Left renal cortex interstitium (tissue), 4 donors: ENCODE measurements at places on chromosomes 7 and 10. TPM values are rescaled to one million over a fixed set of nuclear protein-coding genes. Genes with fewer than 3 reads are reported as not detected.

- no peak for DNase-seq
These were observed 25.3 kb upstream of the GIMAP6 start for GRCh38 chr7:150657526-150657925.

- DNase-seq, result no peak
These were observed 272.6 kb downstream of the GATA3 start for GRCh38 chr10:8327140-8327423.

- no peak for DNase-seq
These were observed 36.5 kb downstream of the SH3PXD2A start for GRCh38 chr10:103818765-103819374.

DNA sequence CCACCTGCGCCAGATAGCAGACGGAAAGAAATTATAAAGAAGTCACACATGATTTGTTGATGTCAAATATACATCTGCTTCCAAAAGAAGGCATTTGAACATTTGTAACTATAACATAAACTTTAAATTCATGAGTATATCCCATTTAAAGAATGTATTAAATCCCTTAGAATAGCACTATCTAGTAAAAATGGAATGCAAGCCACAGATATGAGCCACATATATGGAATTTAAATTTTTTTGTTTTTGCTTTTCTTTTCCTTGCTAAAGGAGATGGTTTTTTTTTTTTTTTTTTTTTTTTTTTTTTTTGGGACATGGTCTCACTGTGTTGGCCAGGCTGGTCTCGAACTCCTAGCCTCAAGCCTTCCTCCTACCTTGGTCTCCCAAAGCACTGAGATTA lies 730.8 kb downstream of the PHTF2 start:
- DNase-seq, result no peak

GRCh38 chr10:109820620-109821405 lies 102.5 kb downstream of the XPNPEP1 start:
- DNase-seq, result no peak

DNA sequence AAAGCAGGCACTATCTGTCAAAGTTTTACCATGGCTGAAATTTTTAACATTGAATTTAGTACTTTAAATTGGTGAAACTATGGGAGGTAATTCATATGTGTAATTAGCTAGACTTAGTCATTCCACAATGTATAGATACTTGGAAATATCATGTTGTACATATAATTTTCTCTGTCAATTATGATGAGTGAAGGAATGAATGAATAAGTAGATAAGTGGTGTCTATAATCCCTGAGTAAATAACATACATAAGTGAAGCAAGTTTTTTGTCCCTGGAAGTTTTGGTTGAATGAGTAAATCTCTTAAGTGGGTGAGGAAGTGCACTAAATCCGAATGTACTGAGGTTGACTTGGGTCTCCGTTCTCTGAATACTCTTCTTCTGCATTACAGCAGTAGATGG lies 201.0 kb downstream of the CSTF2T start:
- no peak for DNase-seq

The SCART1 gene
- polyA plus RNA-seq, result 1.0 TPM

The EBLN1 gene
- not detected for polyA plus RNA-seq

- DNase-seq, result no peak
These were observed 117.0 kb downstream of the LHFPL3 start for GRCh38 chr7:104445393-104445792.

The ACTA2 gene
- polyA plus RNA-seq, result 189 TPM

The MDFIC gene
- 31.4 TPM for polyA plus RNA-seq

The MSS51 gene
- polyA plus RNA-seq, result 1.2 TPM

DNA sequence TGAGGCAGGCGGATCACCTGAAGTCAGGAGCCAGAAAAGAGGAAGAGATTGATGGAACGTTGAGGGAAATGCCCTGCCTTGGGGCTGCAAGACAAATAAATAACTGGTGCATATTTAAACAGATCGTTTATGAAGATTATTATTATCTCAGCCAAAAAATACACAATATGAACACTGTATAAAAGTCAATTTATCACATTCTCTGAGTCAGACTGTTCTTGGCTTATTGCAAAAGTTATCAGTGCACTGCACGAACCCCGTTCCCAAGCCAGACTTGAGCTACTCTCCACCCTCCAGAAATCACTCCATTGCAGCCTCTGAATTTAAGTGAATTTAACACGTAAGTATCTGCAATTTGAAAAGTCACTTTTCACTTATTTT lies 1.6 kb downstream of the DNMBP start:
- no peak for DNase-seq

DNA sequence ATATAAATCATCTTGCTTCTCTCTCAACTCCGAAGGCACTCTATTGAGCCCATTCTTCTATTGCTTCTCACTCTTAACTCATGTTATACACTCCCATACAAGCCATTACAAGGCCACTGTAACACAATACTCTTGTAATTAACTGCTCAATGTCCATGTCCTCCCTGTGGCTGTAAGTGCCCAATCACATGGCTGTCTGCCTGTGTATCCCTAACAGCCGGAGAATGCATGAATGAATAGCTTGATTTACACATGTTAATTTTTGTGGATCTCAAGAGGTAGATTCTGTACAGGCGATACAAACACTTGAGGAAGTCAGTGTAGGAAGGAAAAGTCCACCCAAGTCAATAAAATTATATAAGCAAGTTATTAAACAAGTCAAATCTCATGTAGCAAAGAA lies 215.6 kb downstream of the DOCK4 start:
- DNase-seq, result peak; percentile 49

- DNase-seq, result no peak
These were observed 17.1 kb downstream of the ADCY1 start for GRCh38 chr7:45591101-45591906.

DNA sequence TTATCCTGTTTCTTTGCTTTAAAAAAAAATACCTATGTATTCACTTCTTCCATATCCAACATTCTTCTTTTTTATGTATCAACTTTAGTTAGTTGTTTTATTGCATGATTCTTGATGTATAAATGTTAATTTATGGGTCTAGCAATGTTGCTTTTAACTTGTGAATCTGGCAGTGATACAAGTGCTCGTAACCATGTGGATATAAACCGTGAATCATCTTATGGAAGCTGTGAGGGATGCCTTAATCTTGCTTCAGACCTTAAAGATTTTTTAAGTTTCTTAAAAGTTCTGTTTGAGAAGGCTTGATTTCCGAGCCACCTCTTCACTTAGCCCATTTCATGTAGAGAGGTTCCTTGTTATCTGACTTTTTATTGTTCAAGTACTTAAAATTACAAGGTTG lies 25.9 kb downstream of the HELLS start:
- no peak for DNase-seq

The PAX2 gene
- 217 TPM for polyA plus RNA-seq

DNA sequence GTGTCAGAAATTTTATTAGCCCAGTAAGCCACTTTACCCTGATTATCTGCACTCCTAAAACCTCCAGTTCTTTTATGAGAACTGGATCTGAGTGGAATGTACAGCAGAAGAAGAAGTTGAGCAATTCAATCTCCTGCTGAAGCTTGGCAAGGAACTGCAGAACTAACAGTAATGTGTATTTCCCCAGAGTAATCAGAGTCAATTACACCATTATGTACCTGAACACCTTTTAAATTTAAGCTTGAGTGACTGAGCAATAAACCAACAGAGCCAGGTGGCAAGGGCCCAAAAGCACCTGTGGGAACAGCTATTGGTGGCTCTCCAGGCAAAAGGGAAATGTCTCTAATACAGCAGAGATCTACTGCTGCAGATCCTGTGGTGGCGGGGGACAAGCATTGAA lies 40.1 kb upstream of the AKR1C2 start:
- DNase-seq, result no peak

The BTAF1 gene
- polyA plus RNA-seq, result 55.4 TPM

DNA sequence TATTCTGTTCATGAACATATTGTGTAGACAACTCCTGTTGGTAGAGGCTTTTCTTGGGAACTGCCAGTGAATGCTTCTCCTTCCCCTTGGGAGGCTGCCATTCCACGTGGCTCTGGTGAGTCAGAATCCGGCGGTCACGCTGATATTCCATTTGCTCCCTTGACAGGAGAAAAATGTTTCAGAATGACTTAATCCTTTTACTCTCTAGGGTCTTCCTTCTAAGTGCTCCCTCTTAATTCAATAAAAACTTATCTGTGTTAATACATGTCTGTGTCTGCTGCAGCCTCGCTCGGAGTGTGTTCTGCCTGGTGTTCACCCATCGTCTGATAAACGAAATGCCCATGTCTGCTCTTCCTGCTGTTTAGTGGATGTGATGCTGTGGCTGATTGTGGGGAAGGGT lies 278.6 kb downstream of the ARHGAP12 start:
- no peak for DNase-seq

DNA sequence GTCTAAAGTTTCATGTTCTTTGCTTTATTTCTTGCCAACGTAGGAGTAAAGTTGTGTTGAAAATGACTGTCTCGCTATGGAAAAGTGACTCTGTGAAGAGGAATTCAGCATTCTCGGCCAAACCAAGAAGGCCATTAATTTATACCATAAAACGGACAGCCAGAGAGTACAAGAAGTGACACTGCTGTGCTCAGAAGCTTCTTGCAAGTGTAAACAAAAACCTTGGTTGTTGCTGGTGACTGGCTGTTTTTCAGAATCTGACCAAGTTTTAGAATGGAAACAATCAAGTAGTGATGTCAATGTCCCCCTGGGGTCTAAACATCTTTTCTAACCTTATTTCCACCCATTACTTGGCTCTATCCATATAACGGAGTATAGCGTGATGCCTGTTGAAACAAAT lies 201.9 kb downstream of the INHBA start:
- no peak for DNase-seq

GRCh38 chr7:77894574-77895091 lies 96.1 kb downstream of the PHTF2 start:
- no peak for DNase-seq

GRCh38 chr10:130686689-130687300 lies 550.6 kb downstream of the GLRX3 start:
- DNase-seq, result peak; percentile 22

DNA sequence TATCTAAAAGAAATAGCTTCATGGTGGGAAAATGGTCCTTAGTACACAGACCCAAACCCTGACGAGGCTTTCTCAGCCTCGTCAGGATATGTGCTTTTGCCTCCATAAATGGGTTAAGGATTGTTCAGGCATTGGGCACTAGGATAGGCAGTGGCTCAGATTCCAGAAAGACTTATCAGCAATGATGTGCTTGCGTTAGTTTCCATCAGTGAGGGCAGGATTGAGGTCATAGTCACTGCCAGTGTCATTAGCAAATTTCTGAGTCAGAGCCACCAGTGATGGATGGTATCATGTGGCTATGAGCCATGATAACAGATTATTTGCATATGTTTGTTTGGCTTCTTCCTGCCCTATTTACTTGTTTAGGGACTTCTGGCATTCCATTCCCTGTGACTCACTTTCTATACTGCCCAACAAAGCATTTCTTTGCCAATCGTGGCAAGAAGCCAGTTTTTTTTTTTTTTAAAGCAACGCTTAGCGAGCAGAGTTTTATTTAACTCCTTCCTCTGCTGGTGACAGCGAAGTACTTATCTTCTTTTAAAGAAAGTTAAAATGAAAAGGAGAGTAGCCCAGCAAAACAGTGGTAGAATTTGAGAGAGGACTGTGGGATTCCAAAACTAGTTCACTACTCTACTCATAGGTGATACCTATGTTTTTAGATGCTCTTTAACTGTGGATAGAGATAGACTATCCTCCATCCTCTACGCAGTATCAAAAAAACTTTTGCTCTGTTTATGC lies 44.4 kb downstream of the MYPN start:
- no peak for DNase-seq

DNA sequence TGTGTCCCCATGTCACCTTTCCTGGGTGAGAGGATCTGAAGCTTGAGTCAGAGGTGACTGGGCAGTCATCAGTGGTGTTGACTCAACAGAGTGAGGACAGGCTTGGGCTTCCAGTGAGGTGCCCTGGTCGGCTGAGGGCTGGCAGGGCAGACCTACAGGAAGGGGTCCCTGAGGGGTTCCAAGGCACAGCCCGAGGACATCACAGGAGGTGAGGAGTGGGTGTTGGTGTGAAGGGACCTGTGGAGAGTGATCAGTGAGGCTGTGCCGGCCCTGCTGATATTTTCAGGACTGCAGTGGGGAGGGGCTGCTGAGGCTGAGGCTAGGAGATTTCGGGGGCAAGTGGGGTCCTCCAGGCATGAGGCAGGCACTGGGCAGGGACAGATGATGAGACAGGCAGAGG lies 545.5 kb downstream of the TCERG1L start:
- DNase-seq, result no peak

DNA sequence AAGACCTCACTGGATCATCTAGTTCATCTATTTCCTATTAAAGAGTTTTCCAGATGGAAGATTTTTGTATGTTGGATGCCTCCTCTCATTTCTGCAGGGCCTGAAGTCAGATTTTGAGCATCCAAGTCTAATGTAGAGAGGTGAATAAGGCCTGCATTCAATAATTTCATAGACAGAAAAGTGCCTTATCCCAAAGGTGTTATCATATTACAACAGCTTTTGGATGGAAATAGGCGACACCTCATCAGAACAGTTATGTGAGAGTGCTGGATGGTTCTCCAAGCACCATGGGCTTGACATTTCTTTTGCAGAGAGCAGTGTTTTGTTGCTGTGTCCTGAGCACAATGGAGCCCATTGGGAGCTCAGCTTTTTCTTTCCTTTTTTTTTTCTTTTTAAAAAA lies 162.4 kb upstream of the MEOX2 start:
- no peak for DNase-seq

DNA sequence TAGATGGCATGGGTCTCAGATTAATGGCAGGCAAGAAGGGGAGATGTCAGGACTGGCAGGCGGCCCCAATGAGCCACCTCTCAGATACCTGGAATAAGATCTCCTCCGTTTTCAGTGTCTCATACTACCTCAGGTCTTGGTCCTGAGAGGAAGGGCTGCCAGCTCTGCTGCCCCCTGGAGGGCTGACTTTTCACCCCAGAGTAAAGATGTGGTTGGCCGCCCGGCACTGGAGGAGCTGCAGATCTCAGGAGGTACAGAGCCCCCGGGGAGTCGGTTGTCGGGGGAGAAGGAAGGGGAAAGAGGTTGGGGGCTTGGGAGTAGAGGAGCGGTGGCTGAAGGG lies 642 bp upstream of the COL13A1 start:
- DNase-seq, result no peak

GRCh38 chr10:78802866-78803265 lies 265.9 kb upstream of the ZMIZ1 start:
- DNase-seq, result no peak

GRCh38 chr7:151415375-151416105 lies 5.7 kb upstream of the WDR86 start:
- DNase-seq, result no peak

GRCh38 chr10:98560565-98560964 lies 113.8 kb upstream of the HPS1 start:
- no peak for DNase-seq

DNA sequence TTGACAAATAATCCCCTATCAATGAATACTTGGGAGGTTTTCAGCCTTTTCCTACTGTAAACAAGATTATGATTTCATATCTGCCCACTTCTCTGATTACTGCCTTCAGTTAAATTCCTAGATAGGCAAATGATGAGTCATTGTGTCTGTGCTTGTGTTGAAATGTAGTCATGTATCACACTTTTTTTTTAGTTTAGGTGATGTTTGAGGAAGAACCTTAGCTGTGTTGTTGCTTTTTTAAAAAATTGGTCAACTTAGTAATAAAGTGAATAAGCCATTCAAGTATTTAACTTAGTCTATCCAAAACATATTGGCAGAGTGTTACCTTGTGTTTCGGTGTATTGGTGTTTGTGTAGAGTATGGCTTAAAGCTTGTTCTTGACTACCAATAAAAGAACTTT lies 60.0 kb downstream of the WAC start:
- DNase-seq, result no peak

- DNase-seq, result no peak
These were observed 26.1 kb upstream of the GPR26 start for GRCh38 chr10:123640016-123640535.

- no peak for DNase-seq
These were observed 126.7 kb upstream of the CXCL12 start for GRCh38 chr10:44511601-44512000.
